ENCODE measurements at places on chromosomes 16 and 17.

GRCh38 chr16:50201787-50202186, 48.7 kb downstream of the TENT4B start:
- no peak for DNase-seq

DNA sequence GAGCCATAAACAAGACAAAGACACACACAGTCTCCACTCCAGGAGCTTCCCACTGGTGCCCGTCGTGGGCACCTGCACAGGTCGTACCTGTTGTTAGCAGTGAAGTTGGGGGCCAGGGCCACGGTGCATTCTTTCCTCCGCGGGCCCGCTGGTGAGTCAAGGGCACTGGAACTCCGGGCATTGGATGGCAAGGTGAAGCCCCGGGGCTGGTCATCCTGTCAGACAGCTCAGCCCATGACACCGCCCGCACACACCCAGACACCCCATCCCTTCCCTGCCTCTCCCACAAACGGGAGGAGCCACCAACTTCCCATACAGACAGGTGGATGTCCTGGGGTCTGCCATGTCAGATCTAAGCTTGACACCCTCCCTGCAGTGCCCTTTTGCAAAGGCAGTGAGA, 16.1 kb downstream of the CEP131 start:
- no peak for DNase-seq

DNA sequence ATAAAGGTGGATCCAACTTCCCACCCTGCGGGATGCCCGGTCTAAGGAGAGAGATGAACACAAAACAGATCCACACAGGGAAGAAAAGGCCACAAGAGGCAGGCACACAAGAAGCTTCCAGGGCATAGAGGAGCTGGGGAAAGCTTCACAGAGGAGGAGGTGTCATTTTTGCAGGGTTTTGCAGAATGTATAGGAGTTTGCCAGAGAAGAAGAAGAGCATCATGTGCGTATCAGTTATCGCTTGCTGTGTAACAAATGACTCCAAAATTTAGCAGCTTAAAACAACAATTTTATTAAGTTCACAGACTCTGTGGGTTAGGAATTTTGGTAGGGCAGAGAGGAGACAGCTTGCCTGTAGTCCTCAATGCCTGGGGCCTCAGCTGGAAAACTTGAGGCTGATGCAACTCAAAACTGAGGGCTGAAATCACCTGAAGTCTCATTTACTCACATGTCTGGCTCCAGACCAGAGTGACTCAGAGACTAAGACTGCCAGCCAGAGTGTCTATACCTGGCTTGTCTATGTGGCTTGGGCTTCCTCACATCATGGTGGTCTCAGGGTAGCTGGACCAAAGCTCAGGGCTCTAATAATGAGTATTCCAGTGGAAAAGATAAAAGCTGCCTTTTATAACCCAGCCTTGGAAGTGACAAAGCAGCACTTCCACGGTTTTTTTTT, 33.9 kb upstream of the ZNF423 start:
- DNase-seq = no peak

GRCh38 chr16:54934481-54935265, 4.0 kb downstream of the IRX5 start:
- no peak for DNase-seq

GRCh38 chr16:10936272-10936984, 5.8 kb downstream of the DEXI start:
- DNase-seq = no peak

DNA sequence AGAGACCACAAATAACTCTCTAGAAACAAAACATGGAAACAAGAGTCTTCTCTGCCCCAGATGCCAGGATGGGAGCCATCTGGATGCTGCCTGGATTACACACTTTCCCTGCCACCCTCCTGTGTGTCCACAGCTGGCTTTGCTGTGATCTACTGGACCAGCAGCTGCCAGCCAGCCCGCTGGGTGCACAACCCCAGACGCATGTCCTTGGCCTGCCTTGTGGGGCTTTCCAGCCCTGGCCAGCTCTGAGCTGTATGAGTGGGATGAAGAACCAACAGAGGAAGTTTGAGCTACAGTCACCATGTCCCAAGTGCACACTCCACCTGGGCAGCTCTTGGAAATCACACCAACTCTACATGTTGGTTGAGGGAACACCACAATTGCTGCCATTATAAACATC, 57.0 kb upstream of the TNRC6C start:
- DNase-seq = no peak

GRCh38 chr16:70694088-70694867, 8.4 kb upstream of the MTSS2 start:
- DNase-seq = no peak

GRCh38 chr17:79123988-79124387, 49.4 kb downstream of the ENGASE start:
- no peak for DNase-seq

GRCh38 chr16:66476328-66477027, 49.4 kb downstream of the BEAN1 start:
- DNase-seq = no peak

DNA sequence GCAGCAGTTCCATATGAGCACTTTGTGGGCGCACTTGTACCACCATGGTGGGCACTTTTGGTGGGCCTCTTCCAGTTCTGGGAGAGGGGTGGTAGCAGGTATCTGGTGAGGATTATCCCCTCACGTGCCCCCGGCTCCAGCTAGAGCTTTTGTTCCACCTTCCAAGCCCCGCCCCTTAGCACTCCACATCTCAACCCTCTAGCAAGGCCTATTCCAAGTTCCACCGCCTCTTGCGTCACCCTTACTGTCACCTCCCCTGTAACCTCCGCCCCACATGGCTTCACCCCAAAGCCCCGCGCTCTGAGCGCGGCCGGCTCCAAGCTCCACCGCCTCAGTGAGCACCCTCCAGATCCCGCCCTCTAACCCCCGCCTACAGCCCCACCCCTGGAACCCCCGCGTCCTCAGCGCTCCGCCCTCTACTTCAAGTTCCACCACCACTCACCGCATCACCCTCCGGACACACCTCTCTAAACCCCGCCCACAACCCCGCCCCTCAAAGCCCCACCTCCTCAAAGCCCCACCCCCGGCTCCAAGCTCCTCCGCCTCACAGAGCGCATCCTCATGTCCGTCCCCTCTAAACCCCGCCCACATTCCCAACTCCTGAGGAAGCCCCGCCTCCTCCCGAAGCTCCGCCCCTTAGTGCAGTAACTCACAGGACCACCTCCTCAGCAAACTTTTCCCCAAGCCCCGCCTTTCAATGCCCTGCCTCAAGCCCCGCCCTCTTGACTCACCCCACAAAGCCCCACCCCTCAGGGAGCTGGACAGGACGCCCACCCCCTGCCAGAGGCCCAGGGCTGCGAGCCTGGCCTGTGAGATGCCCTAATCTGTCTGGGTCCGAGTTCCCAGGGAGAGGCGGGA, 11.1 kb downstream of the SCN4A start:
- no peak for DNase-seq

DNA sequence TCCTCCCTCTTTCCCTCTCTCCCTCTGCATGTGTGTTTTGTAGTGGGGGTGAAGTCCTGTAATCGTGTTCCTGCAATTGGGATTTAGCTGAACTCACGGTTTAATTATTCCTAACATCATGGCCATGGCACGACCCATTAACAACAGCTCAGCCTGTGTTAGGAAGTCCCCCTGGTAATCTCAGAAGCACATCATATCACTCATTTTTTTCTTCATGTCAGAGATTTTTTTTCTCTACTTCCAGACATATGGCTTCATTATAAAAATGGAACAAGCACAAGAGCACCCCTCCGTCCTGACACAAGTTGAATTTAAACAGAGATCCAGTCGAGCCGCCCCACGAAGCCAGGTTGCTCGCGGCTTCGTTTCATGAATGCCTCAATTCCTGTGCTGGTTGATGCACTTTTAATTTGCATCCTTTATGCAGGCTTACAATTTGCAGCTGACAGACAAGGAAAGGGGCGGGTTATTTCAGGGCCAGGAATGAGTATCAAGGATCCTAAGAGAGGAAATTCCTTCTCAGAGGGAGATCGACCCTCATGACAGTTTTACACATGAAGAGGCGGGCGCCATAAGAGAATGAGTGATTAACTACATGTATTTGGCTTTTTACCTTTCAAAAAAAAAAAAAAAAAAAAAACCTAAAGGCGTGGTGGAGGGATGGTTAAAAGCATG, 192.9 kb downstream of the MAF start:
- no peak for DNase-seq

GRCh38 chr17:70024253-70024652, 50.8 kb upstream of the KCNJ16 start:
- DNase-seq = no peak

DNA sequence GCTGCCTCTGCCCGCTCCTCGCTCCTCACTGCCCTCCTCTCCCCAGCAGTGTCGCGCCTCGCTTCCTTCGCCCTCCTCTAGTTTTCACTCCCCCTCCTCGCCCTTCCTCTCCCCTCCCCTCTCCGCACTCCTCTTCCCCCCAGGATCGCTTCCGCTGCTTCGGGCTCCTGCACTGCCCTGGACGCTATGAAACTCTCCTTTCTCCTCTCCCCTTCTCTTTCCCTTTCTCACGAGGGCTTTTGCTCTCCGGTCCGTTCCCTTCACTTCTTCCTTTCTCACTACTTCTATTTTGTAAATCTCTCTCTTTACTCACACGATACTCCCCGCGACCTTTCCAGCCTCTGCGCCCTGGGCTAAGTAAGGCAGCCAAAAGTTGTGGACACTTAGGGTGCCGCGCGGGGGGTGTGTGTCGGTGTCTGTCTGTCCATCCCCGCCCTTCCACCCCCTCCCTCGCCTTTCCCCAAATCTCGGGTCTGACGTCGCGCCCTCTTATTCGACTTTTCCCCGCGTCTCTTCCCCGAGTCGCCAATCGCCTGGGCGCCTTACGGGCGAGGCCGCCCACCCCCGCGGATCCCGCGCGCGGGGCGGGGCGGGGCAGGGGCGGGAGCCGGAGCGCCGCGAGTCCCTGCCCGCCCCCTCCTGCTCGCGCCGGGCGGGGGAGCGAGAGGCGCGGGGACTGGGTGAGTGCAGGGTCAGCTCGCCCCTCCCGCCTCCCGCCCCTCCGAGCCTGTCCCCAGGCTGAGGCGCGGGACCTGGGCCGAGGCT, at the start of gene IRX3:
IRX3 (minus strand) TSS at position 422 of the 765 bp plus-strand sequence. CDS start 737 bp downstream, outside the sequence.
- DNase-seq = peak; percentile 41

- no peak for DNase-seq
Measured at GRCh38 chr17:72113751-72114150, 7.1 kb upstream of the SOX9 start.

GRCh38 chr17:74413491-74413890, 18.4 kb upstream of the GPRC5C start:
- DNase-seq = no peak
